ENCODE measurements at places on chromosomes 7 and 10. TPM values are rescaled to one million over a fixed set of nuclear protein-coding genes. Genes with fewer than 3 reads are reported as not detected.
A peak's percentile ranks its signal among the peaks of the same experiment; 100 is the strongest.

- DNase-seq: no peak
These were observed 83.3 kb downstream of the JCAD start for GRCh38 chr10:29976134-29976533.

DNA sequence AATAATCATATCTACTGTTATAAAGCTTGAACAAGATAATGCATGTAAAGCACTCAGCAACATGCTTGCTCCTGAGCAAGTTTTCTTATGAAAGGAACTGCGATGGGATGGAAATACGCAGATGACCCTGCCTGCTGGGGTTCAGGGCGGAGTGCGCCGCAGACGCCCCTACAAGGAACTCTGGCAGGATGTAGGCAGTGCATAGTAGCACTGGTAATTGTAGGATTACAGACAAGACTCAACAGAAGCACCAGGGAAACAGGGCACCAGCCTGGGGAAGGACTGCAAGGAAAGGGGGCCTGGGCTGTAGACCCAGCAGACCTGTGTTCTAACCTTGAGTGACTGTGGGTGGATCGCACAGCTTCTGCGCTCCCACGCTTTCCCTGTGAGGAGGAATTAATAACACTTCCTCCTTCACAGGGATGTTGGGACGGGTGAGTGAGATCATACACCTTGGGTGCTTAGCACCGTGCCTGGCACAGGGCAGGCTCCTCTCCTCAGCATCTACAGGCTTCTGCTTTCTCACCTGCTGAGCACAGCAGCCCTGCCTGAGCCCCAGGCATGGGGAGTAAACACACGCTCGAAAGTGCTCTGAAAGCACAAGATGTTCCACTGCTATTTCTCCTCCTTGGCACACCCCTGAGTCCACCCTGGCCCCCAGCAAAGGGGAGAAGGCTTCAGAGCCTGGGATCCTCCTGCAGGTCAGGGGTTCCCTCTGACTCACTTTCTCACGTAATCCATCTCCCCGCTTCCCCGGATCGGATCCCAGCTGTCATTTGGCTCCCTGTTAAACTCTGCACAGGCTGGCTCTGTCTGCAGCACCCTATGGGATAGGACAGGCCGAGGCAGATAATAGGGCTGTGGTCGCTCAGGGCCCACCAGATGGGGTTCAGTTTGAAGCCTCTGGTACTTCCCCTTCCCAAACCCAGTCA lies 19.2 kb downstream of the ITPRIP start:
- DNase-seq: no peak

GRCh38 chr7:106392590-106392989 lies 107.8 kb upstream of the NAMPT start:
- no peak for DNase-seq

- DNase-seq: peak; percentile 3
These were observed 822.3 kb downstream of the PHTF2 start for GRCh38 chr7:78620920-78621319.

- DNase-seq: no peak
These were observed 119.0 kb downstream of the ANKRD26 start for GRCh38 chr10:26981232-26981824.

DNA sequence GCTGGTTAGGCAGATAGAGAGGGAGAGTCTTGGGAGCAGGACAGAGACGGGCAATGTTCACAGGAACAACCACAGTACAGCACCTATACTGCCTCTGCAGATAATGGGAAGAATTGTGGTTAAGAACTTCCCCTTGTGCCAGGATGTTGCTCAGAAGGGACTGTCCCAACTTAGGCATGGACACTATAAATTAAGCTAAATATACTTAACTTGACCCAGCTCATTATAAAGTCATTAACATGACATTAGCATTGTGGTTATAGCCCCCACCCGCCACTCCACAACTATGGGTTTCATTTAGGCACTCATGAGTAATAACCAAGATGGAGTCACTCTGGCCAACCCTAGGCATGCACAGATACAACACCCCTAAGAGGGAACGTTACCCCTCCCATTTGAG lies 310.9 kb upstream of the NRG3 start:
- DNase-seq: no peak

Gene EGR2
- total RNA-seq: 12.1 TPM

Gene EBLN1
- total RNA-seq: not detected

All from astrocyte (in vitro differentiated cells and primary cell).